CD4-positive, alpha-beta T cell (primary cell): ENCODE measurements at places on chromosomes 12 and 14. TPM values are rescaled to one million over a fixed set of nuclear protein-coding genes. Genes with fewer than 3 reads are reported as not detected.
A peak's percentile ranks its signal among the peaks of the same experiment; 100 is the strongest.

- no peaks in the 10 kb centered on the region for H3K36me3 ChIP-seq
- H3K4me3 ChIP-seq, result no peak overlapping the region
- H3K27me3 ChIP-seq, result no peaks in the 10 kb centered on the region
- no peak for DNase-seq
Observed at GRCh38 chr14:87066221-87066817, 926.7 kb downstream of the GALC start.

- no peaks in the 10 kb centered on the region for H3K36me3 ChIP-seq
- no peak for DNase-seq
- no peaks in the 10 kb centered on the region for H3K27me3 ChIP-seq
- H3K4me1 ChIP-seq, result no peaks in the 10 kb centered on the region
- H3K4me3 ChIP-seq, result no peak overlapping the region
Observed at GRCh38 chr12:24797901-24798300, 151.0 kb downstream of the BCAT1 start.

DNA sequence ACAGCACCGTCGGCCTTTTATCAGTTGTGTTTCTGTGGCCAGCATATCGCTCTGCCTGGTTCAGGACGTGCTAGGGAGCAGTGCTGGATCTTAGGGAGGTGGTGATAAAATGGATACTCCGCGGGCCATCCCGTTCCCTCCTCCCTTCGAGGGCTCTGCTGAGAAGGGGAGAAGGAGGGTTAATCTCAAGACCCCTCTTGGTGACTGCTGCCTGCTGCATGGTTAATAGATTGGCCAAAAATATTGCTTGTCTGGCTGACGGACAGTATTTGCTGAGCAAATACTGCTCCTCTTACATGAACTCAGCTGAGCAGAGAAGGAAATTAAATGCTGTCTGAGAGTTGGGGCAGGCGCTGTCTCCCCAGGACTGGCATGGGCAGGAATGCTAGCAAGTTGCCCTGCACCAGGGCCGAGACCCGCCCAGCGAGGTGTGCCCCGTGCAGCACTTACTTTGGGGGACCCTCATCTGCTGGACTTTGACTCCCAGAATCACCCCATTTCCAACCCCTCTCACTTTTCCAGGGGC is 1.2 kb downstream of the FBRSL1 start:
- no peak for DNase-seq
- peaks cover 83% of the 10 kb centered on the region for H3K4me1 ChIP-seq
- H3K27me3 ChIP-seq, result no peaks in the 10 kb centered on the region
- peaks cover 12% of the 10 kb centered on the region for H3K36me3 ChIP-seq
- no peak overlapping the region for H3K27ac ChIP-seq

- H3K4me1 ChIP-seq, result no peaks in the 10 kb centered on the region
- H3K4me3 ChIP-seq, result no peak overlapping the region
- DNase-seq, result no peak
- H3K27ac ChIP-seq, result no peak overlapping the region
Observed at GRCh38 chr14:105107781-105108515, 42.7 kb upstream of the GPR132 start.

- H3K4me1 ChIP-seq, result peaks cover 2% of the 10 kb centered on the region
- no peaks in the 10 kb centered on the region for H3K27me3 ChIP-seq
- no peak overlapping the region for H3K27ac ChIP-seq
- no peak for DNase-seq
- no peak overlapping the region for H3K4me3 ChIP-seq
Observed at GRCh38 chr14:24123424-24124417, 6.7 kb upstream of the FITM1 start.

- H3K36me3 ChIP-seq, result no peaks in the 10 kb centered on the region
- H3K27me3 ChIP-seq, result no peaks in the 10 kb centered on the region
- DNase-seq, result no peak
- no peak overlapping the region for H3K27ac ChIP-seq
Observed at GRCh38 chr14:94386085-94387031, 2.0 kb downstream of the SERPINA1 start.

GRCh38 chr14:20690848-20691640 is 2.5 kb downstream of the ANG start:
- no peaks in the 10 kb centered on the region for H3K27me3 ChIP-seq
- peak; percentile 72 for DNase-seq
- no peaks in the 10 kb centered on the region for H3K36me3 ChIP-seq
- H3K4me1 ChIP-seq, result no peaks in the 10 kb centered on the region
- no peak overlapping the region for H3K27ac ChIP-seq
- H3K4me3 ChIP-seq, result no peak overlapping the region

- no peaks in the 10 kb centered on the region for H3K27me3 ChIP-seq
- peak; percentile 21 for DNase-seq
- no peak overlapping the region for H3K4me3 ChIP-seq
- H3K36me3 ChIP-seq, result no peaks in the 10 kb centered on the region
Observed at GRCh38 chr12:47397664-47398281, 308.1 kb downstream of the RPAP3 start.

DNA sequence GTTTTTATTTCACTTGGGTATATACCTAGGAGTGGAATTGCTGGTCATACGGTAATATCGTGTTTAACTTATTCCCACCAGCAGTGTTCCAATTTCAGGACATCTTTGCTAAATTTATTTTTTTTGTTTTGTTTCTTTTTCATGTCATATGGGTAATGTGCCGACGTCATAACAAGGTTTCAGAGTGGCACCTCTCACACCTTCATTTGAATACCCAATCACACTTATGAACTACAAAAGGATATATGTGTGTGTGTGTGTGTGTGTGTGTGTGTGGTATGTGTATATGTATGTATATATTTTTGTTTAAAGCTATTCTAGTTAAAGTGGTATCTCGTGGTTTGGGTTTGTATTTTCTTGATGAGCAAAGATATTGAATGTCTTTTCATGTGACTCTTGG is 12.1 kb downstream of the TRAF3 start:
- H3K27ac ChIP-seq, result no peak overlapping the region
- peaks cover 8% of the 10 kb centered on the region for H3K36me3 ChIP-seq
- peaks cover 51% of the 10 kb centered on the region for H3K4me1 ChIP-seq
- H3K4me3 ChIP-seq, result no peak overlapping the region

DNA sequence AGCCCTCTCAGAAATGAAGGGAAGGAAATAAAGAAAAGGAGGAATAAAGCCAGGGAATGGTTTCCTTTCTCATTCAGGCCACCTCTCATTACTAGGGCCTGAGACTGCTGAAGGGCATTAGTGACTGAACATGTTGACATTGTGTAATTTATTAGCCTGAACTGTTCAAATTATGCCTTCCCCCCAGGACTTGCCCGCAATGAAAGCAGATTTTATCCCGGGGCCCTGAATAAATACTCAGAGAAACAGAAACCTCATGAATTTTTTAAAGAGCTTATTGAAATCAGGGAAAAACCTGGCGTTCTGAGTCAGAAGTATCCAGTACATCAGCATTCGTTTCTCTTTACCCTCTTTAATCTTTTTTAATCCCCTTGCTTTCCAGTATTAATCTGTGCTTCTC is 35.9 kb upstream of the WSCD2 start:
- H3K27me3 ChIP-seq, result no peaks in the 10 kb centered on the region
- no peaks in the 10 kb centered on the region for H3K4me1 ChIP-seq
- H3K4me3 ChIP-seq, result no peak overlapping the region
- H3K36me3 ChIP-seq, result no peaks in the 10 kb centered on the region
- DNase-seq, result no peak
- no peak overlapping the region for H3K27ac ChIP-seq

Gene SFSWAP
- 88.7 TPM for total RNA-seq

Gene GALNT9
- not detected for total RNA-seq

Gene TAMALIN
- total RNA-seq, result 525 TPM

Gene TMEM132C
- not detected for total RNA-seq
